ENCODE measurements at places on chromosomes 4 and X.

DNA sequence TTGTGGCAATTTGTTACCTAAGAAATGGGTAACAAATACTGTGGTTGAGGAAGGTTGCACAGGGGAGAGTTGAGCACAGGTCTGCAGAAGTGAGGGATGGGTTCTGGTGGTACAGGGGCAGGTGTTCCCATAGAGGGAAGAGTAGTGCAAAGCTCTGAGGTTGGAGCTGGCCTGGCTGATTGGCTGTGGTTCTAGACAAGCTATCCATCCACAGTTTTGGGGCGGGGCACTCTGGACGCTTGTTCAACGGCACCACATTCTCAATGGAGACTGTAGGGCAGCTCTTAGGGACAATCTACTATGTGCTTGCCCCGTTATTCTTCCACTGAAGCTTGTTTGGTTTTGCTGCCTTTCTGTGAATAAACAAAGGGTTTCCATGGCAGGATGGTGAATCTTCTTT, 35.4 kb downstream of the NAT8L start:
- no peak for DNase-seq

GRCh38 chr4:140609548-140610425, 41.0 kb upstream of the UCP1 start:
- peak; percentile 65 for DNase-seq

DNA sequence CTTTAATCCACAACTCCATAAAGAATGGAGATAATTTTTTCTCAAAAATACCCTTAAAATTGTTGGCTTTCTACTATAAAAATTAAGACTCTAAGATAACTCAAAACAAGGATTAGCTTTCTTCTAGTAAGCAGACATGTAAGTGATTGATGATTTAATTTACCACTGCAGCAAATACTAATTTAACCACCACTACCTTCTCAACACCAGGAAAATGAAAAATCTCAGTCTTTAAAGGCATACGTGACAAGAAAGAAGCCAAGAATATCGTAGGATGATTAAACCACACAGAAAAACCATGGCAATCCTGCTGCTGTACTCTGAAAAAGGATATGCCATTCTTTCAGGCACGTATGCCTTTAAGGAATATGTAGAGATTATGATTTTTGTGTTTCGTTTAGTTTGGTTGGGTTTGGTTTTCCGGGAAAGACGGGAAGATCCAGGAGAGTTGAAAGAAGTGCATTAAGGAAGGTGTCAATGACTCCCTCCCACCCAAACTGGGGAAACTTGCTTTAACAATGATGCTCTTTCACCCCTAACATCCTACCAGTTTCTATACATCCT, 881 bp downstream of the LRCH2 start:
- no peak for DNase-seq

DNA sequence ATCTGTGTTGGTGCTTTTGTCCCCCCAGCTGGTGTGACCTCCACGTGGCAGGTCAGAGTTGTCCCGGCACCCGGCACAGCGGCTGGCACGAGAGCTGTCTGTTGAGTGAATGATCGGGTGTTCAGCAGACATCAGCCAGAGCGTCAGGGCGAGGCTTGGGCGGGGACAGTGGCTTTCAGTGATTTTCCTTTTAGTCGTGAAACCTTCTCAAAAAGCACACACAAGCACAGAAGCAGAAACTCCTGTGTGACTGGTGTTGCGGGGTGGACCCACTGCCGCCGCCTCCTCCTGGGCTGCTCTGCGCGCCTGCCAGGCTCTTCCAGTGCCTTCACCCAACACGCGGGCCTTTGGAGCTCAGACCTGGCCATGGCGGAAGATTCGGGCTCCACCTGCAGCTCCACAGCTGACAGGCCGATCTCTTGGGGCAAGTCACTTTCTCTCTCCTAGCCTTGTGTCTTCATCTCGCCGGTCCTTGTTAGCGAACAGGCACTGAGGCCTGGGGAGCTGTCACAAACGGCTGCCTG, 51.4 kb upstream of the HGFAC start:
- no peak for DNase-seq

GRCh38 chrX:112851806-112852205, 11.2 kb upstream of the AMOT start:
- no peak for DNase-seq

GRCh38 chr4:101356928-101357327, 9.6 kb upstream of the PPP3CA start:
- no peak for DNase-seq

- no peak for DNase-seq
Measured at GRCh38 chrX:56113785-56114436, 118.2 kb upstream of the KLF8 start.

DNA sequence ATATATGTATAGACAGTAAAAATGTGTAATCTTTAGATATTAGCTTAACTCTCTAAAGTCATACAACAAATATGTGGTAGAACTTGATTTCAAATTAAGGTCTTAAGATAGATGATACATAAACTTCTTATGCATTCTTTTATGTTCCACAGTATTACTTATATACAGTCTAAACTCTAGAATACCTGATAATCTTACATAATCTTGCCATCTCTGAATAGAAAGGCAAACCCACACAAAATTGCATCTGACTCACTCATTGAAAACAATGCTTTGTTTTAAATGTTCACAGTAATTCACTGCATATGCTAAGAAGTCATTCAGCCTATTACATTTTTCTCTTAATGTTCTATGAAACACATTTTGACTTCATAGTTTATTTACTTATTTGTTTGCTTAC, 10.1 kb downstream of the SULT1B1 start:
- no peak for DNase-seq

GRCh38 chr4:87838205-87838604, 5.4 kb downstream of the MEPE start:
- no peak for DNase-seq

DNA sequence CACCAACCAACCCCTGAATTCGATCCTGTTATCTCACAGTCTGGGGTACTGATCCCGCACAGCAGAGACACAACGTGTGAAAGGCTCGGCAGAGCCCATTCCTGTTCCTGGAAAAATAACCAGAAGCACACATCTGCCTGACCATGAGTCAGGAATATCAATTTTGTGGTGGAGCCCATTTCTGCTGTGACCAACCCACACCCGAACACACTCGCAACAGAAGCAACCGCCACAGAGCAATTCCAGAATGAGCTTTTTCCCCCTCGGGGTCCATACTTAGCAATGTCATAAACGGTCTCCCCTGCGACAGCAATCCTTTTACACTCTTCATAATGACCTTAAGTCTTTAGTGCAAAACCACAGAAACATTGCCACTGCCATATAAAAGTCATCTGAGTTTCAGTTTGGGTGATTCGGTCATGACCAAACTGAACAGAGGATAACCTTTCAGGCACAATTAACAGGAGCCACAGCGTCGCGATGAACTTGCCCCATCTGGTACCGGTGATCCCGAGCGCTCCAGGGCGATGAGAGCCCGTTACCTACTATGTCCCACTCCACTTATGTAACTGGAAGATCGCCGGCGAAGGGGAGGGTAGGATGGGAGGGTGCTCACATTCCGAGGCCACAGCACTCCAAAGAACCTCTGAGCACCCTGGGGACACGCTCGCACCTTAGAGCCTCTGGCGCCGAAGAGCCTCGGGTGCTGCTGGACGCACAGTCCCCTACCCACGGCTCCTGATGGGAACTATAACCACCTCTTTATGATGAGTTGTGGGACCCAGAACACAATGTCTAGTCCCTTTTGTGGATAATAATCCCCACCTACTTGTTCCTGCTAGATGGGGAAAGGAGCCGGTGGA, 1.1 kb downstream of the MECP2 start:
- DNase-seq, result peak; percentile 25

GRCh38 chr4:189207872-189208271, 732.8 kb upstream of the FRG1 start:
- no peak for DNase-seq

GRCh38 chr4:168415911-168416310, 64.4 kb downstream of the DDX60L start:
- no peak for DNase-seq

- DNase-seq, result peak; percentile 58
Measured at GRCh38 chrX:63350465-63350877, 661 bp downstream of the SPIN4 start.

- peak; percentile 71 for DNase-seq
Measured at GRCh38 chrX:119482481-119483480, 14.5 kb downstream of the SLC25A5 start.

DNA sequence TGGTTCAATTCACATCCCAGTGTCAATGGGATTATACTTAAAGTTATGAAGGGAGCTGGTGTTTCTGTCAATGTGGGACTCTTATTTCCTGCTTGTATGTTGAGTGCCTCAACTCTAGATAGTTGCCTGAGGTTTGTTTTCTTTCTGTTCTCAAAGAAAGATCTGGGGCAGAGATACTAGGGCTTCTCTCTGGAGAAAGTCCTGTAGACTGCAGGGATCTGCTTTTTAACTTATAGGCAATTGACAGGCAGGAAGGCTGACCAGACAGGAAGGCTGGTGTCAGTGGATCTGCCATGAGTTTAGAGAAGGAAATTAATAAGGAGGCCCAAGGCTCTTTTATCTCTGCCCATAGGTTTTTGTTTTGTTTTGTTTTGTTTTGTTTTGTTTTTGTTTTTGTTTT, 64.0 kb upstream of the PRKX start:
- DNase-seq, result no peak

DNA sequence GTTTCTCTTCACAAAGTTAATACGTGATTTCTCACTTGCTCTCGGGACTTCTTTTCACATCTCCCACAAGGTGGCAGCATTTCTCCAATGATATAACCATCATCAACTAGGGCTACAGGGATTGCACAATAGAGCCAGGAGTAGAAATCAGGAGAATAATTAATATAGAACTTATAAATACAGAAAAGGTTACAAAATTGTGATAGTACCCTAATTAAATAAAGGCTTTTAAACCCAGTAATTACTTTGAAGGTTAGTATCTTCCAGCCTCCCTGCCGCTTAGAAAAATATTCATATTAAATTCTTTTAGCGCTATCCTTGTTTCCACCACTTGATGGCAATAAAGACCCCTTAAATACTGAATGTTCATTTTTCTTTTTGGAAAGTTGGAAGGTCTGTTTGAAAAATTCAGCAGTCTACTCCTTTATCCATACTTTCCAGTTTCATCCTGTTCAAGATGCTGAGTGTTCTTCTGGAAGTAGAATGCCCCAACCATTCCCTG, 65.8 kb downstream of the RASGEF1B start:
- peak; percentile 78 for DNase-seq

DNA sequence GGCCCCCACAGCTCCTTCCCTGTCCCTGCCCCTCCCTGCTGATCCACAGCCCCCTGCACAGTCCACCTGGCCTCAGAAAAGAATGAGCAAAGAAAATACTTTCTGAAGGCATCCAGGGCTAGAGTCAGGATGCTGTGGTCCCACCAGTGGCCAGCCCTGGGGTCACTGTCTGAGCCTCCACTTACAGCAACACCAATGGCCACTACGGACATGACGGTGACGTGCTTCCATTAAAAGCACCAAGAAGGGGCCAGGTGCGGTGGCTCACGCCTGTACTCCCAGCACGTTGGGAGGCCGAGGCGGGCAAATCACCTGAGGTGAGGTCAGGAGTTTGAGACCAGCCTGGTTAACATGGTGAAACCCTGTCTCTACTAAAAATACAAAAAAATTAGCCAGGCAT, 4.0 kb downstream of the JAKMIP1 start:
- DNase-seq, result no peak

GRCh38 chrX:50677789-50678188, 136.2 kb downstream of the SHROOM4 start:
- no peak for DNase-seq

GRCh38 chr4:10458177-10458576, 951 bp upstream of the ZNF518B start:
- DNase-seq, result no peak

- no peak for DNase-seq
Measured at GRCh38 chr4:166301266-166301665, 428.2 kb downstream of the TLL1 start.

DNA sequence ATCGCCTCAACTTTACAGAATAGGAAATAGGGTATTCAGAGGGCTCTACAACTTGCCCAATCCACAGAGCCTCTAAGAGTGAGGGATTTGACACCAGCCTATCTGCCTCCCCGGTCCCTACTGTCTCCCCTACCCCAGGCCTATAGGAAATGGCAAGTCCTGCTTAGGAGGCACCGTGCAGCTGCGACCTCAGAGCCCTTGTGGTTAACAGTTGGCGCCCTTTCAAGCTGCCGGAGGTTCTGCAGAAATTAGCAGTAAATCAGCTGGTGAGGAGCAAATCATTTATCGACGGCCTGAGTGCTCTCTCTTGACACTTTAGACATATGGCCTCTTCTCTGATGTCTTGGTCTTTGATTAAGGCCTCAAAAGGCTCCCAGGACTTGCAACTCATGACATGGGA, 96.9 kb downstream of the CLNK start:
- DNase-seq, result no peak

- no peak for DNase-seq
Measured at GRCh38 chr4:613126-613525, 12.2 kb upstream of the PDE6B start.

DNA sequence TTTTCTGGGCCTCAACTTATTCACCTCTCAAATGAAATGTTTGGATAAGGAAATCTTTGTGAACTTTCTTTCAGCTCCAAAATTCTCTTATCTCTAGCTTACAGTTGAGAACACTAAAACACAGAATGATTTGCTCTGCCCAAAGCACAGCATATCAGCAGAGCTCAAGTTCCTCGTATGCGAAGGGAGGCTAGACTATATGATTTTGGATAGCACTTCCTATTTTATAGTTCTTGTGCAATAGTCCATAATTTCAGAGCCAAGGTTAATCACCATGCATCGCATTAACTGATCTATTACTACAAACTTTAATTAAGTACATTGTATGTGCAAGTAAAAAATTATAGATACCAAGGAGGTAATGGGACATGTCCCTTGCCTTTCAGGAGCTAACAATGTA, 27.0 kb upstream of the KLHL13 start:
- DNase-seq, result no peak

DNA sequence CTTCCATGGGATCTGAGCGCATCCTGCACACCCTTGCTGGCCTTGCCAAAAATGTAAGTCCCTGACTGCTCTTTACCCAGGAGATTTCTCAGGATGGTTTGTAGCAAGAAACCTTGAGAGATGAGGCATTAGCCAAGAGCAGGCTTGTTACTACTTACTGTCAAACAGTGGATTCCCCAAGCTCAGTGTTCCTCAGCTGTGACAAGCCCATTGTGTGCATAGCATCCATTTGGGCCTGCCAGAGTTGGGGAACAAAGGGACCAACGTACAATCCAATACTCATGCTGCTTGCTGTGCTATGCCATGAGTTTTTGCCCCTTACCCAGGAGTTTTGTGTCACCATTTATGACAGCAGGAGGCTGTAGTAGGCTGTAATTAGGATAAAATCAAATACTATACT, 267.6 kb downstream of the TENM3 start:
- DNase-seq, result no peak

GRCh38 chrX:130975947-130976346, 72.9 kb upstream of the ENOX2 start:
- peak; percentile 46 for DNase-seq

DNA sequence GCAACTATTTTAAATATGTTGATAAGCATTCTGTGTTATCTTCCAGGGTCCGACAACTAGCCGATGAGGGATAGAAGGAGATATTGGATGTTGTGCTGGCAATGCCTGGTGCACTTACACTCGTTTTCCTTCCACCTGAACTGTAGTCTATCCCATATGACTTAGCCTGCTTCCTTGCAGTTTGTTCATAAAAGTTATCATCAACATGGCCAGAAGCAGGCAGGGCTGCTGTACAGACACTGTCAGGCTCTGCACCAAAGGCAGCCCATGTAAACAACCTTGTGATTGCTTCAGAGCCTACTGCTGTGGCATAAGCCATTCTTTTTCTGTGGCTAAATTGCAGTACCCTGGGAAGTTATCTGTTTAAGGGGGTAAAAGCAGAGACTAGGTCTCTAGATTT, 1.6 kb downstream of the MAPK10 start:
- peak; percentile 5 for DNase-seq
